ENCODE measurements at places on chromosomes 5 and 9.
A peak's percentile ranks its signal among the peaks of the same experiment; 100 is the strongest.

- no peak for DNase-seq
Measured at GRCh38 chr5:28324174-28324573, 1285.8 kb upstream of the CDH9 start.

DNA sequence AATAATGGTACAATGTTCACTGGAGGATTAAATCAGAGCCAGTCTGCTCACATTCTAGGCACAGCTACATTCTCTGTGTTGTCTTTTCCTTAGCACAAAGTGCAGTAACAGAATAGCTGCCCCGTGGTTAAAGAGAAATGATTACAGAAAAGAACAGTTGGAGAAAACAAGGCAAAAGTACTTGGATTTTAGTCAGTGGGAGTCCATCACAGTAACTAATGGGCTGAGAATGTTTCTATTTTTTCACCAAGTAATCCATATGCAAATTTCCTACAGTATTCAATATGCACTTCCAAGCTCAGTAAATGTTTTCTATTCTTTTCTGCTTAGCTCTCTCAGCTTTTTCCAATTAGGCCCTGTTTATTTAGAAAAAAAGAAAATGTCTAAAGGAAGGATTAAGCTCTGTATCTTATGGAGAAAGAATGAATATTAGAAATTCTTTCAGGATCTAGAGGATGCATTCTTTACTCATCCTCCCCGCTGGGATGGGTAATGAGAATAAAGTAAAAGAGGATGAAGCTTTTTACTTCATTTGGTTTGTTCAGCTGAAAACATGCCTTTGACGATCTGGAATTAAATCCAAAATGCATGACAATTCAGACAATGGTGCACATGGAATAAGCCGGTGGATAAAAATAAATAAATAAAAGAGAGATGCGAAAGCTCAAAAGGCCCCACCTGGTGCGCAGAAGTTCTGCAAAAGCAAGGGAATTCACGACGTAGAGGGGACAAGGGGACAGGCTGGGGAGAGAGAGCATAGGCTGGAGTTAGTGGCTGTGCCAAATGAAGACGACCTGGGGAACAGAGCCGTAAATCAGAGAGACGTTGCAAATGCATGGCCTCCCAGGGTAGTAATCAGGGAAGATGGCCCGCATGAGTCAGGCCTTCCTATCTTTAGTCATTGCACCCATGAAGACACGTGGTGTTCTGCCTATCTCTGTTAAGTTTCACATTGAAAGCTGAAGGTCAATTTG is 345.2 kb downstream of the GLIS3 start:
- no peak for DNase-seq

DNA sequence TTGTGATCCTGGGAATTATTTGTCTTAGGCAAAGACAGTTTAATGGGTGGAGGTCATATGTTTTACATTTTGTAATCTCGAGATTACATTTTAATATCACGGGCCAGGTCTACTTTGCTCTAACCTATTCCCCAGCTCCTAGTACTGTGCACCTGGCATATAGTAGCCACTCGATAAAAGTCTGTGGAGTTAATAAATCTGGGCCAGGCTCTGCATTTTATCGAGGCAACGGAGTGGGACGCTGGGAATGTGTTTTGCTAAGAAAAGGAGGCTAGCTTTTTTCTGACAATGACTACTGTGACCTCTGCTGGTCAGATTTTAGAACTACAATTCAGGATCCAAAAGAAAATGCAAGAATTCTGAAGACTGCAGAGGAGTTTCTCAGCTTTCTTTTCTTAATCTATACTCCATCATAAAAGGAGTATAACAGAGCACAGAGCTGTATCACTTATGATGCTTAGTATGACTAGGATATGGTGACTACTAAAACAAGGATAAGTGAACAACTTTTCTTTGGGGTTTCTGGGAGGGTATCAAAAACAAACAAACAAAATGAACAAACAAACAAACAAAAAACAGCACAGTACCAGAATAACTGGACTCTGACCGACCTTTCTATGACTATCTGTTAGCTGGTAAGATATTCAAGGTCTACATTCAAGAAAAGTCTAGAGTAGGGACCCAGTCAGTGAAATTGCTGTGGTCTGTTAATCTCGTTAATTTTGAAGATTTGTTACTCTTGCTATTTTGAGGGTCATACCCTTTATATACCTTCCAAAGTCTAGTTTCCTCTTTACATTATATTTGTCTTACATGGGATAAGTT is 46.1 kb upstream of the CER1 start:
- DNase-seq = no peak

DNA sequence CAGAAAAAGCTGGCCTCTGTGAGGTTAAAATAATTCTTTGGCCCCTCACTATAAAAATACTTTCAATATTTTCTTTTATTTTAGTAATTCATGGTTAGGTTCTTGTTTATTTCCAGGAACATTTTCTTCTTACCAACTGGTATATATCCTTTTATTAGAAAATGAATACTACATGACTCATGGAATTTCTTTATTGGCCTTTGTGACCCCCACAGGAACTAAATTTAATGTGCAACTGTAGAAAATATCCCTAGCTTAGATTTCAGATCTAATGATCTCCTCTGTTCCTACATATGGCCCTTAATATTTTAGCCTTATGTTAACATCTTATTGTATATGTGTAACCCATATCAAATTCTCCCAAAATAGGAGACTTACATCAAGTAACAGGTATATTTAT is 429.9 kb downstream of the NR2F1-AS1 start:
- no peak for DNase-seq

DNA sequence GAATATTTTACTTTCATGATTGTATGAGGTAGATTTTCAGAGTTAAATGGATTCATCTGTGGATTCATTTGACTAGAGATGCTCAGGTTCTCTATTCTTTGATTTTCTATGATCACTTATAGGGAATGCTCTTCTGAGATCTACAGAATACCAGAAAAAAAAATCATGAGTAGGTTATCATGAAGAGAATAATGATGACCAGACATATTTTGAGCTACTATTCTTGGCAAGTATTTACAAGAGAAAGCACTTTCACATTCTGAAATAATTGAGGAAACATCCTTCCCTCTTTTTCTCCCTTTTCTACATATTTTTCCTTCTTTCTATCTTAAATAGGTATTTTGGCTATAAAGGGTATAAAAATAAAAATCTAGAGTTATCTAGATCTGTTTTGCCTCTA is 543.0 kb upstream of the TUSC1 start:
- no peak for DNase-seq

DNA sequence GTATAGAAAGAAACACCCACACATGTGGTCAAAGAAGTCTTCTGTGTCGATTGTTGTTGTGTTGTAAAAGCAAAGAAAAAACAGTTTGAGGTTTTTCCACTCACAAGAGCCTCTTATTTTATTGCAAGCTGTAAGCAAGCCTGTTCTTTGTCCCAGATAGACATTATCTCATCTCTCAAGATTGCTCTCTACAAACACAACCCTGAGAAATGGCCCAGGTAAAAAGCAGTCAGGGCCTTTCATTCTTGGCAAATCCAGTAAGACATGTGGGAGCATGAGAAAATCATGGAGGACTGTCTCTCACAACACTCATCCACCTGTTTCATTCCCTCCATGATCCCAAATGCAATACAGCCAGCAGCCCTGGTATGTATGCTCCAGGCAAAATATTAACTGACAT is 286.6 kb upstream of the POU5F2 start:
- no peak for DNase-seq

- DNase-seq = no peak
Measured at GRCh38 chr9:136888454-136888853, 2.1 kb downstream of the TRAF2 start.

DNA sequence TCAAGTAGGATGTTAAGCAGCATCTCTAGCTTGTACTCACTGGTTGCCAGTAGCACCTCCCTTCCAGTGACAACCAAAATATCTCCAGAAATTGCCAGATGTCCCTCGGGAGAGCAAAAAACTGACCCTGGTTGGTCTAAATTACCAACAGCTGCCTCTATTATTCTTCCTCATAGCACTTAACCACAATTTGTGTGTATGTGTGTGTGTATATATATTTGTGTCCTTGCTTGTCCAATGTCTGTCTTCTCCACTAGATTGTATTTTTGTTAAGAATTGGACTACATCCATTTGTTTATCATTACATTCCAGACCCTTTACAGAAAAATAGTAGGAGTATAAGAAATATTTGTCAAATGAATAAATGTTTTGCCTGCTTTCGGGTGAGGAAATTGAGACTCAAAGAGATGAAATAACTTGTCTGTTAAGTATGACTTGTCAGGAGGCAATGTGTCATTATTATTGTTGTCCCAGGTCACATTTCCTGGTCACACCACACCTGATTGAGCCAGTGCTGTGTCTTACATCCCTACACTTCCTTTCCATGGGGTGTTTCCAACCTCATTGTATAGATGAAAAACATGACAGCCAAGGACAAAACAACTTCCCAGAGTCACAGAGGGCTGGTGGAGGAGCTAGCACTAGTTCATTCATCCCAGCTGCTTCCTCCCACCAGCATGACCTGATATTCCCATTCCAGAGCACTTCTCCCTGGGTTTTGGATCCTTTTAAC is 11.4 kb upstream of the GRPEL2 start:
- no peak for DNase-seq

GRCh38 chr5:91754990-91755389 is 371.9 kb upstream of the ARRDC3 start:
- DNase-seq = no peak

DNA sequence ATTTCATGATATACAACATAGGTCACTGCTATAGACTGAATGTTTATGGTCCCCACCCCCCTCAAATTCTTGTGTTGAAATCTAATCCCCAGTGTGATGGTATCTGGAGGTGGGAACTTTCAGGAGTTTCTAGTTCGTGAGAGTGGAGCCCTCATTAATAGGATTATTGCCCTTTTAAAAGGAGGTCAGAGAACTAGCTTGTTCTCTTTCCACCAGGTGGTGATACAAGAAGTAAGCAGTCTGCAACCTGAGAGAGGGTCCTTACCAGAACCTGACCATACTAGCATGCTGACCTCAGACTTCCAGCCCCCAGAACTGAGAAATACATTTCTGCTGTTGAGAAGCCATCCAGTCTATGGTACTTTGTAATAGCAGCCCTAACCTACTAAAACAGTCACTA is 33.3 kb downstream of the TMEM161B start:
- no peak for DNase-seq

DNA sequence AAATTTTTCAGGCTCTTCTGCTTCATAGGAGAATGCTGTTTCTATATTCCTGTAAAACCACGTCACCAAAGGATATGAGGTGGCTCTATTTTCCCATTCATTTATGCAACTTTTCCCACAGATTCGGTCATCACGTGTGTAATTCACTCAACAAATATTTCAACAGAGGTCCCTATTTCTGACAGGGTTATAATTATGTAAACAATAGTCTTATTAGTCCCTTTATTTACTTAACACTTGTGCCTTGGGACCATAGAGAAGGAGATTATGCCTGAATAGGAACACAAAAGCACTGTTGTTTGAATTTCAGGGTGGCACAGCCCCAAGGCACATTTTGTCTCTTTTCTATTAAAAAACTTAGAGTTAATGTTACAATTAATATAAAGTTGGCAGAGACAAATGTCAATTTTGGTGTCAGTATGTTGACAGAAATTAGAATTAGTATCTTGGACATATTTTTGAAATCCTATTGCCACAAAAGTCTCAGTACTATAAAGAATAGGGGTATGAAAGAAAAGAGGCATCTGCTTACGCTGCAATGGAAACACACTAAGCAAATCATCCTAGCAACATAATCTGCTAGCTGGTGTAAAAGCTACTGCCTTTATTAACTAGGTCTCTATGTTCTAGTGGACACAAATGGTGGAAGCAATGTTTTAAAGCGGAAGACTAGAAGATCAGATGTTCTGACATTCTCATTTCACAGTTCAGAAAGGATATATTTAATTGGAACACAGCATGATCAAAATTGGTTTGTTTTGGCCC is 229.1 kb upstream of the TBCA start:
- peak; percentile 20 for DNase-seq

DNA sequence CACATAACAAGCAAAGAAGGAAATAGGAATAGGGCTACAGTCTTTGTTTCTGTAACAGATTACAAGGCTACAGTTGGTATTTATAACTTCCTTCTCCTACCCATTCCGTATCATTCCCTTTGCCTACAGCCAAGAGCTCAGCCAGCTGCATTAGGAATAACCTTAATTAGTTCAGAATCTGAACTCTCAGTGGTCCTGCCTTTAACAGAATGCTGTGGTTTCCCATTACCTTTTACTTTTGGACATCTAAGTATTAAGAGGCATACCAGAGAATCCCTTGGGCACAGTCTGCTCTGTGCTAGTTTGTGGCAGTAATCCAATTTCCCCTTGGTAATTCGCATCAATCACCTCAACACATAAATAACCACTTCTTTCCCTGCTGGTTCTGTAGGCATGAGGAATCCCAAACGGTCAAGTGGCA is 44.2 kb downstream of the PKD2L2 start:
- DNase-seq = no peak

- DNase-seq = peak; percentile 97
Measured at GRCh38 chr9:128098297-128099230, 29.0 kb downstream of the PTGES2 start.

DNA sequence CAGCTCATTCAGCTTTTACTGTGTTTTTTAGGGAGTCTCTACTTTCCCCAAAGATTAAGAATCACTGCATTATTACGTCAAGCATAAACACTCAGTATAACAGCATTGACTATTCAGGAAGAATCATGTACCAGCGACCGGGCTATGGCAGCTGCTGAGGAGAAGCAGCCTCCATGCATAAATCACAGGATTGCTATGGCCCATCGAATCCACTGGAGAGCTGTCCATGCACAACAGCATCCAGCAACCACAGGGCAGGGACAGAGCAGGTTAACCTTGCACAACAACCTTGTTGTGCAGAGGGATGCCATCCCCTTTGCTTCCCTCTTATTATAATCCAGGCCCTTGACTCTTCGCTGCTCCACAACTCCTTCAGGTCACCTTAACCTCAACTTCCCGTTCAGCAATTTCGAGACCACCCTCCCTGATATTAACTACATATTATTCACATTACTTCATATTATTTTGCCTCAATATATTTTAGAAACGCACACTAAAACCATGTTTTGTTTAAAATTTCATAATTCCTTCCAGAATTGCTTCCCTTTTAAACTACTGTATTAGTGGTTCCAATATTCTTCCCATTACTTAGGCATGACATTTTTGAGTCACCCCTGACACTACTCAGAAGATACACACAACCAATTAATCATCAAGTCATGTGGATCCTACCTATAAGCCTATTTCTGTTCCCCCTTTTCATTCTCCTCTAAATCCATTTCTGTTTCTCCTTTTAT is 991 bp downstream of the IARS1 start:
- no peak for DNase-seq

- peak; percentile 87 for DNase-seq
Measured at GRCh38 chr9:130845901-130846481, 10.9 kb downstream of the ABL1 start.

DNA sequence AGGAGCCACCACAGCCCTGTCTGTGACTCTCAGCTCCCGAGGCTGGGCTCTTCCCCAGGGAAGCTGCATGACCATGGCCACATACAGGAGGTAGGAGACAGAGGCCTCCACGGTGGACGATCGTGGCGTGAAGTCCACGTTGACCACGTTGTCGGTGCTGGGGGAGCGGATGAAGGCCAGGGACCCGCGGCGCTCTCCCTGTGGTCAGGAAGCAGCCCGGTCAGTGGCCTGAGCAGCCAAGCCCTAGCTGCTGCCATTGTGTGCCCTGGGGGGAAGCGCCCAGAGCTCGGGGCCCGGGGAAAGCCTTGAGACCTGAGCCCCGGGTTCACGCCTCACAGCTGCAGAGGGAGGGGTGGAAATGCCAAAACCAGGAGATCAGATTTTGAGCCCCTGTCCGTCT is 34.3 kb downstream of the EXOC3 start:
- no peak for DNase-seq
